ENCODE measurements at places on chromosomes 16 and 17. TPM values are rescaled to one million over a fixed set of nuclear protein-coding genes. Genes with fewer than 3 reads are reported as not detected.

RDM1 gene
- total RNA-seq = 0.38 TPM

TBX2 gene
- total RNA-seq = 3.5 TPM

NPIPA7 gene
- total RNA-seq = 0.23 TPM

PCYT2 gene
- total RNA-seq = 42.8 TPM

SMTNL2 gene
- total RNA-seq = not detected

CES5A gene
- not detected for total RNA-seq
